Mucosa of descending colon (tissue), 3 donors: ENCODE measurements at places on chromosomes 7 and 10. TPM values are rescaled to one million over a fixed set of nuclear protein-coding genes. Genes with fewer than 3 reads are reported as not detected.

Gene CAMK2G
- total RNA-seq, result 57.2 TPM

DNA sequence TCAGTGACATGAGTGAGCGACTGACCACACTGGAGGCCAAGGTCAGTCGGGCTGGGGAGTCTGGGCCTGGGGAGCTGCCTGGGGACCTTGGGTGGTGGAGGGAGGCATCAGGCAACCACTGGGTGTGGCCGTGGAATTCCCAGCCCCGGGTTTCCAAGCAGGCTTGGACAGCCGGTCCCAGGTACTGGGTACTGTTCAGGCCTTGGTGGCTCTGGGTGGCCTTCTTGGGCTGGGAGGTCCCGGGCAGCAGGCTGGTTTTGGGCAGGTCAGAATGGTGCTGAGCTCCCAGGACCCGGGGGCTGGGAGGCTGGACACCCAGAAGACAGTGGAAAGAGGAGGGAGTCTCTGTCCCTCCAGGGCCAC is 96.0 kb downstream of the MYL10 start:
- no peak for DNase-seq

Gene SYT15
- 3.2 TPM for total RNA-seq

GRCh38 chr10:93420944-93421825 is 60.9 kb downstream of the MYOF start:
- DNase-seq, result no peak

Gene NUTM2B
- 1.0 TPM for total RNA-seq

GRCh38 chr7:43318188-43318770 is 205.8 kb downstream of the HECW1 start:
- DNase-seq, result no peak

- DNase-seq, result peak; percentile 31
These were observed 15.4 kb downstream of the LRRC27 start for GRCh38 chr10:132347211-132347930.

Gene SPDYE8
- not detected for total RNA-seq

Gene CHCHD1
- 22.7 TPM for total RNA-seq

DNA sequence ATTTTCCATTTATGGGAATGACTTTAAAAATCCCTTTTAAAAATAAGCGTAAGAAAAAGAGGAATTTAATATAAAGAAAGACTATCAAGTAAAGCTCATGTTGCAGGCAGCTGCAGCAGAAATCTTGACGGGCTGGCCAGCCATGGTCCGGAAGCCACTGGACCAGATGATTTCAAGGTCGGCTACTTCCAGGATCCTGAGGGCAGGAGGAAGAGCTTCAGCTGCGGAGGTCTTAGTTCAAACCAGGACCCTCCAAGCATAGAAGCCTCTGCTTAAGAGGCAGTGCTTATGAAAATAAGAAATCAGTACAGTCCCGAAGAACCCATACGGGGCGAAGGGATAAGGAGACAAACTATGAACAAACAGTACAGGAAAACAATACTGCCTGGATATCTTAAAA is 220.2 kb upstream of the CELF2 start:
- no peak for DNase-seq

- no peak for DNase-seq
These were observed 419.8 kb downstream of the GRID1 start for GRCh38 chr10:85946713-85947326.

GRCh38 chr7:50957431-50957830 is 174.7 kb upstream of the GRB10 start:
- DNase-seq, result no peak

DNA sequence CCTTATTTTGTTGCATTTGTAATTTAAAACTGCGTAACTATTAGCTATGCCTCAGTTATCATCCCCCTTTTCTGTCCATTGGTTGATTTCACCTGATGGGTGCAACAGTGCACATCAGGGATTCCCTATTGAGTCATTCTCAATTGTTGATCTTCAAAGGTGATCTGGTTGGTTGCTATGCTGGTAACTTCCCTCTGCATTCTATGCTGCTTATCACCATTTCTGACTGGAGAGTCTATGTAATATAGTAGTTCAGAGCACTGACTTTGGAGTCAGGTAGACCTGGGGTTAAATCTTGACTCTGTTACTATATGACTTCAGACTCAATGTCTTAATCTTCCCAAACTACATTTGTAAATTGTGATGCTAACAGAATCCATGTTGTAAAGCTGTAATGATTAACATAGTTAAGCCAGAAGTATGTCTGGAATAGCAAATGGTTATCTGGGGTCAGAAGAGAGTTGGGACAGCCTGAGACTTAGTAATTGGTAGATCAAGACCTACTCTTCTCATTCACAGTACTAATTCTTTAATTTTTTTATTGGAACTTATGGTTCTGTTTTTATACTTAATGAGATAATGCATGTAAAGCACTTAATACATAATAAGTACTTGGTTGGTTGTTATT is 38.1 kb downstream of the EXOC6 start:
- no peak for DNase-seq

- DNase-seq, result no peak
These were observed 23.1 kb downstream of the PARD3 start for GRCh38 chr10:34791947-34792346.

- DNase-seq, result peak; percentile 83
These were observed 2.8 kb downstream of the PKD1L1 start for GRCh38 chr7:47945261-47946015.

Gene PTPRN2
- total RNA-seq, result 26.2 TPM

- no peak for DNase-seq
These were observed 20.6 kb upstream of the SLC13A1 start for GRCh38 chr7:123220396-123220795.

Gene EEPD1
- 16.8 TPM for total RNA-seq

Gene GJD4
- total RNA-seq, result not detected

- DNase-seq, result no peak
These were observed 474.4 kb upstream of the C7orf33 start for GRCh38 chr7:148116195-148116594.

DNA sequence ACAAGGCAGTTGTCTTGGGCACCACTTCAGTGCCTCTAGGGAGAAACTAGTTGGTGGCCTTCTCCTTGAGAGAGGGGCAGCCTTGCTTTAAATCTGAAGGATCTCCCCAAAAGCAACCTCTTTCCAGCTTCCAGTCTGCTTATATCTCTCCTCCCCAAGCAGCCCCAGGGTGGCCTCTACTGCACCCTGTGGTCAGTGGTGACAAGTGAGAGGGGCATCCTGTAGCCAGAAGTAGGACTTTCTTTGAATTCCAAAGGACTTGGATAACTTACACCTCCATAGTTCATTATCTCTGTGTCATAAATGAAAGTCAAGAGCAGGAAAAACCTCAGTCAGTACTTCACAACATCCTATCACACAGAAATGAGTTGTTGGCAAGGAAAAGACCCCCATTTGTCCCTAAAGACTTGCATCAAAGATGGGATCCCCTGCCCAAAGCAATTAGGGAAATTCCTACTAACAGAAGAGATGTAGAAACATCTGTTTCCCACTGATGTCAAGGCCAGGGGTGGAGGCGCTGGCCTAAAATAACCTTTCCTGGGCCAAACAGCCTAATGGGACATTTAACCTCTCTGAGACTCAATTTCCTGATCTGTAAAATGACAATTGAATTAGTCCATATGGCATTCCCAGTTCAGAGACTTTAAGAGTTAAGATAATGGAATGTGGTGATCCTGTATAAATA is 44.0 kb upstream of the ANKRD1 start:
- no peak for DNase-seq

DNA sequence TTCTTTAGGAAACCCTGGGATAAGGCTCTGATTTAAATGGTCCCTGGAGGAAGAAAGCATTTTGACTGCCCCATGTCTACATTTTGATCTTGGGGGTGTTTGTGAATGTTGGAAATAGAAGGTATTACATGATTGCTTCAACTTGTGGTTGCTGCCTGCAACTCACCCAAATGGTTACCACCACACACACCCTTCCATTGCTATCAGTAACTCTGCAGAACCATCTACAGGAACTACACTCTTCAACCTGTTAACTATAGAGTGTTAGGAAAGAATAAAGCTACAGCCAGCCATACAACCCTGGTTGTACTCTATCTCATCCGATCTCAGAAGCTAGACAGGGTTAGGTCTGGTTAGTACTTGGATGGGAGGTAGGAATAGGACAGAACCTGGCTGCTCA is 71.2 kb downstream of the APBB1IP start:
- no peak for DNase-seq

Gene DMBT1
- total RNA-seq, result 408 TPM

- no peak for DNase-seq
These were observed 265.6 kb downstream of the GFRA1 start for GRCh38 chr10:116007256-116007891.

Gene EVX1
- total RNA-seq, result not detected

DNA sequence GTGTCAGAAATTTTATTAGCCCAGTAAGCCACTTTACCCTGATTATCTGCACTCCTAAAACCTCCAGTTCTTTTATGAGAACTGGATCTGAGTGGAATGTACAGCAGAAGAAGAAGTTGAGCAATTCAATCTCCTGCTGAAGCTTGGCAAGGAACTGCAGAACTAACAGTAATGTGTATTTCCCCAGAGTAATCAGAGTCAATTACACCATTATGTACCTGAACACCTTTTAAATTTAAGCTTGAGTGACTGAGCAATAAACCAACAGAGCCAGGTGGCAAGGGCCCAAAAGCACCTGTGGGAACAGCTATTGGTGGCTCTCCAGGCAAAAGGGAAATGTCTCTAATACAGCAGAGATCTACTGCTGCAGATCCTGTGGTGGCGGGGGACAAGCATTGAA is 40.1 kb upstream of the AKR1C2 start:
- DNase-seq, result peak; percentile 93

DNA sequence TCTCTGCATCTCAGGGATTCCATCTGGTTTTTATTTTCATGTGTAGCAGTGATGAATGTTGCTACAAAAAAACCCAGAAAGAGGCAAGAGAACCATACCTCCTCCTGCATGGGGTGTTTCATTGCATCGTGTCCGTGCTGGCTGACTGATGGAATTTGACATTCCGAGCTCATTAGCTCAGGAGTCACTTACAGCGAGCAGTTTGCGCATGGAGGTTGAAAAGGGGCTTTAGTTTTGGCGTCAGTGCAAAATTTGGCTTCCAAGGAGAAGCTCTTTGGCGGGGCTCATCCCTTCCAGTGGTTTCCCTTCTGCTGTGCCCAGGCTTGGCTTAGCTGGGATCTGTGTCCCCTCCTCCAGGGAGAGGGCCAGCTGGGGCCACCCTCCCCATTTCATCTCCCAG is 25.8 kb downstream of the EMX2 start:
- no peak for DNase-seq

Gene GIMAP6
- total RNA-seq, result 14.9 TPM

DNA sequence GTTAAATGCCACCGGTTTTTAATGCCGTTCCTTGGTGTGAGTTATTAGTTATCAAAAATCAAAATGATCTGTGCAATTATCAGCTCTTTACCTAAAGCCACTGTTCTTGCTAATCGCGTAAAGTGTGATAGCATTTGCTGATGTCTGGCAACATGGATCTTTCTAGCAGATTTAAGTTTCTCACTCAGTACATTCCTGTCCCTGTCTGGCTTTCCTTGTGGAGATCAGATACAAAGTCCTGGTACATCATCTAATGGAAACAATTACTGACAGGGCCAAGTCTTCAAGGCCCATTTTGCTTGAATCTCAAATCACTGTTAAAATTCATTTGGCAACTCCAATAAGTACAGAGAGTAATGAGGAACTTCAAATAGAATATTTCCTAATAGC is 755.7 kb downstream of the AUTS2 start:
- no peak for DNase-seq

- DNase-seq, result no peak
These were observed 41.3 kb downstream of the LDB3 start for GRCh38 chr10:86709396-86710185.

Gene OPALIN
- total RNA-seq, result not detected

GRCh38 chr10:117626228-117626627 is 83.7 kb downstream of the EMX2 start:
- no peak for DNase-seq

GRCh38 chr10:70742537-70743429 is 42.4 kb downstream of the TBATA start:
- no peak for DNase-seq

GRCh38 chr7:34162027-34162565 is 256.8 kb downstream of the BMPER start:
- no peak for DNase-seq

GRCh38 chr7:79361214-79361613 is 92.3 kb downstream of the MAGI2 start:
- no peak for DNase-seq

DNA sequence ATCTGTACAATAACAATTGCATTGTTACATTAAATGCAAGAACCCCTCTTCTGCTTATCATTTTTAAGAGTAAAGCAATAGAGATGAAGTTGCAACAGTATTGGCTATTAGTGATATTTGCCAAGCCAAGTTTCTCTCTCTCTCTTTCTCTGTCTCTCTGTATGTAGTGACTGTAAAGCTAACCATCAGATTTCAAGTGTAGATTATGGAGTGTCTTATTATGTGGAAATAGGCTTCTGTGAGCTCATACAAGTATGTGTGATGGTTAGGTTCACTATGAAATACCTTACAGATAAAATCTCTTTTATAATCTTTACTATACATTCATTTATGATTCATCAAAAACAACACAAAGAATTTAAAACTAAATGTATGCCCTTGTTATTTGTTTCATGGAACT is 28.6 kb upstream of the NRP1 start:
- DNase-seq, result no peak

Gene CACNA2D1
- total RNA-seq, result 3.9 TPM

Gene VGF
- 0.46 TPM for total RNA-seq

Gene MAGI2
- 1.9 TPM for total RNA-seq

DNA sequence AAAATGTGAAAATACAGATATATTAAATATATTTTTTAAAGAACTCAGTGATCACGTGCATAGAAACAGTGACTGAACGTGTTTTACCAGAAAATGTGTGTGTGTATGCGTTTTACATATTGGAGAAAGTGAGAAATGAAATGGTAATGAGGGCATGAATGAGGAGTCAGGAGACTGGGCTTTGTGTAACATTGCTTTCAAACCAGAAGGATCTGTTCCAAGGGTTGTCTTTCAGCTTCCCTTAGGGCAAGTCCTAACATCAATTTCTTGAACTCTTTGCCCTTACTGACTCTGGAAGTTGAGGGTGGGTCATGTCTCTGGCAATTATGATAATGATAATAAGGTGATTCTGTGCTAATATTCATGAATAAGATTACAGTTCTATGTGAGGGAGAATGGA is 557.3 kb downstream of the PHTF2 start:
- DNase-seq, result no peak

Gene CTAGE4
- 9.5 TPM for total RNA-seq

GRCh38 chr10:28822719-28823464 is 145.6 kb downstream of the BAMBI start:
- no peak for DNase-seq

Gene STAMBPL1
- 19.2 TPM for total RNA-seq

Gene MYL10
- total RNA-seq, result not detected

Gene SLC16A12
- 0.23 TPM for total RNA-seq

Gene PTN
- total RNA-seq, result 1.7 TPM

- peak; percentile 39 for DNase-seq
These were observed at the start of gene SOSTDC1 for GRCh38 chr7:16465469-16466361. Gene SOSTDC1, minus strand, starts transcription at chr7:16465738. Its CDS starts 70 bp downstream, at chr7:16465668.

- no peak for DNase-seq
These were observed 844.3 kb downstream of the CNTNAP2 start for GRCh38 chr7:146960773-146961391.

DNA sequence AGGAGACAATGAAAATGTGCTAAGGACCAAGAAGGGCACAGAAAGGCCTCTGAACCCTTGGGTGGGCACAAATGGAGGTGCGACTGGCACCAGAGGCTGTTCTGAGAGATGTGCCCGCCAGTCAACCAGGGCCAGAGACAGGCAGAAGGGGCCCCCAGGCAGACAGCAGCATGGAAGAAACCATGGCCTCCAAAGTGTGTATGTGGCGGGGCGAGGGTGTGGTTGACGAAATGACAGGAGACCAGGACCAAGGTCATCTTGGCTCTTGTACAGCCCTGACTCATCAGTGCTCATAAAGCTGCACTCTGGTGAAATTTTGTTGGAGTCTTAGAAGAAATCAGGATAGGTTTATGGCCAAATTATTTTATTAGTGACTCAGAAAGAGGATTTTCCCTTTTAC is 4.0 kb upstream of the MRPS24 start:
- DNase-seq, result peak; percentile 70
